ENCODE measurements at places on chromosomes 16 and 17.

DNA sequence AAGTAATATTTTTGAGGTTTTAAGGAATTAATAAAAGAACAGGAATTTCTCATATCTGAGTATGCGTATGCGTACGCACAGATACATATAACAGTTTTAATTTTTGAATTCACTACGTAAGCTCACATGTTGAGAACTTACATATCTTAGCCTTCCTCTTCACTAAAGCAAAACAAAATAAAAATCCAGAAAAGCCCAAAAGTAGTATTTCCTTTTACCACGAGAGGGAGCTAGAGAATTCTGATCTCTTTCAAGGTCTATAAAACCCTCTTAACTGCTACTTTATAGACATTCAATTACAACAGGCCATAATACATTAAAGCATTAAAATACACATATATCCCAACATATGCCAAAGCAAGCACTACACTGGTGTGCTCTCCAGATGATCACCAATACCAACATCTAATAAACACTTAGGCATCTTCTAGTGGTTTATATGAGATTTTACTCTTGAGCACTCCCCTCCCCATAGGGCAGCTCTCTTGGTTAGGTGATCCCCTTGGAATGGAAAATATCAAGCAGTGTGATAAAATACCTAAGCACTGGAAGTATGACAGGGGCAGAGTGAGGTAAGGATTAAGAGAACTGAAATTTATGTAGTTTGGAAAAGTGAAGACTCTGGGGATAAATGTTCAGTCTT, 94.0 kb downstream of the SKAP1 start:
- DNase-seq: peak; percentile 80

GRCh38 chr17:33927732-33928133, 327.4 kb upstream of the CCL2 start:
- DNase-seq: no peak

DNA sequence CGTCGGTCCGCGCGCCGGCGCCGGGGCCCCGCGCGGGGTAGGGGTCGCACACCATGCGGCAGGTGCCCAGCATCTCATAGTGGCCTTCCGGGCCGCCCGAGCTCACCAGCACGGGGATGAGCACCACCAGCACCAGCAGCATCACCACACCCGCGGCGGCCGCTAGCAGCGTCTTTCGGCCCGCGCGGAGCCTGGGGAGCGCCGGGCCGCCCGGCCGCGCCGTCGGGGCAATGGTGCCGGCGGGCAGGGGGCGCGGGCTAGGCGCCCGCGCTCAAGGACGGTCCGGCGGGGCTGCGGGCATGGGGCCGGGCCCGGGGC, 237 bp downstream of the C1QL1 start:
- DNase-seq: no peak

DNA sequence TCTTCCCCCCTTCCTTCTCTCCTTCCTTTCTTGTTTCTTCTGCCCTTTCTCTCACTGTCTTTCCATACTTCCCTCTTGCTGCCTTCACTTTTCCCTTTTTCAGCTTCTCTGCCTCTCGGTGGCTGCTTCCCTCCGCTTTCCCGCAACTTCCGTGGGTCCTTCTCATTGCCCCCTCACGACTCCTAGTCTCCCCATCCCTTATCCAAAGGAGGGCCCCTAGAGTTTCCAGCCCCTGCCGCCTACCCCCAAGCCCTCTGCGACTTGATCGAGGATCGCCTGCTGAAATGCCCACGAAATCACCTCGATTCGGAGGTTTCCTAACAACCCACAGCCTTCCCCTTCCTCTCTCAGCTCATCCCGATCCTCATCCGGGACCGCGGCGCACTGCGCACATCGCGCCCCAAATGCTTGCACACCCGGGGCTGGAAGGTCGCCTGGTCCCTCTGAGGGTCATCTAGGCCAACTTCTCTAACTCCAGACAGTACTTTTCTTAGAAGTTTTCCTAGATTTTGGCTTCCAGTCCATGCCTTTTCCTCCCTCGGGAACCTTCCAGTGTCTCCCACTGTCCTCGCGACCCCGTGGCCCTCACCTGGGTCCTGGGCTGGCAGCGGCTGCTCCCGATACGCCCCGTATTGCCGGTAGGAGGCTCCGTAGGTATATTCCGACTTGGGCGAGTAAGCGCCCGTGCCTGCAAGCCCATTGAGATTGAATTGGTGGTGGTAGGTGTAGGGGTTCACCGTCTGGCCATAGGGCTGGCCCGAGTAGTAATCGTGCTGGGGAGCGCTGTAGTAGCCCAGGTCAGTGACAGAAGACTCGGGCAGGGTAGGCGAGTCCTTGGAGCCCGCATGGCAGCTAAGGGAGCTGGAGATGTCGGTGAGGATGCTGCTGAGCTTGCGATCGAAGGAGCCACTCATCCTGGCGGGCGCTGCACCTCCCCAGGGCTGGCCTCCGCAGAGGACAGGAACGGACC, 654 bp downstream of the DLX3 start:
- peak; percentile 39 for DNase-seq

DNA sequence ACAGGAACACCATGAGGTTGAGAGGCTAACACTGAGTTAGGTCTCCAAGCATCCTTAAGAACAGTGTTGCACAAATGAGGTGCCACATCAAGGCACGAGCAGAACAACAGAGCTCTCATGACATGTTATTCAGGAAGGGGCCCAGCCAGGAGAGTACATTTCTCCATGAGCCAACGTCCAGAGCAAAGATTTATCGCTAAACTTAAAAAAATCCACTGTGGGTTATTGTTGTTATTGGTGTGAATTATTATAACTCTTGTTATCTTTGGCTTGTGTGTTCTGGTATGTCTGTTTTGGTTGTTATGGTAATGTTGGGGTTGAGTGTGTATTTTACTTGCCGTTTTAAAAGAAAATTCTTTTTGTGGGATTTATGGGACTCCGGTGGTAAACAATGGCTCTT, 68.9 kb upstream of the MSI2 start:
- DNase-seq: no peak

- no peak for DNase-seq
Observed at GRCh38 chr16:2487903-2488531, 13.1 kb downstream of the TBC1D24 start.

GRCh38 chr17:58630883-58631522, 60.8 kb downstream of the TEX14 start:
- peak; percentile 71 for DNase-seq

Data from natural killer cell (primary cell).